Uterus (tissue), 4 donors: ENCODE measurements at places on chromosomes 4 and X. TPM values are rescaled to one million over a fixed set of nuclear protein-coding genes. Genes with fewer than 3 reads are reported as not detected.

DNA sequence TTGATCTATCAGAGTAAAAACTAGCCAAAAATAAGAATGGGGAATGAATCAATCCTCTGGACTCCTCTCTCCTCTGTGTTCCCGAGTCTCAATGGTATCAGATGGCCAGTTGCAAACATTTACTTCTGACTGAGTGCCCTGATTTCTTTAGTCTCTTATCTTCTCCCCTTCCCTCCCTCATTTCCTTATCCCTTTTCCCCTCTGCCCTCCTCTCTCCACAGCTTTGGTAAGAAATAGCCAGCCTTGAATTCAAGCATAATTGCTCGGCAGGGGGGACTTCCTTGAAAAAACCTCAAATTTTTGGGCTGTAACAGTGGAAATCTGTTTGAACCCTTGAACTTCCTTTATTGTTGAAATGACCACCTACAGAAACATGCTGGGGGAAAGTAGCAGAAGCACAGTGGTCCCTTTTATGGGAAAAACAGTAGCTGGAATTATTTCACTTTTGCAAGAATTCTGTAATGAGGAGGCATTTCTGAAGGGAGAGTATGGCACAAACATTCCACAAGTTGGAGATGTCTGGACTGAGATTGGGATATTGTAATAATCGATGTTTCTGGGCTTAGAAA lies 40.3 kb downstream of the NHS start:
- H3K27me3 ChIP-seq: no peaks in the 10 kb centered on the region
- no peak overlapping the region for H3K4me3 ChIP-seq
- no peaks in the 10 kb centered on the region for H3K4me1 ChIP-seq
- H3K36me3 ChIP-seq: no peaks in the 10 kb centered on the region
- no peak for DNase-seq

DNA sequence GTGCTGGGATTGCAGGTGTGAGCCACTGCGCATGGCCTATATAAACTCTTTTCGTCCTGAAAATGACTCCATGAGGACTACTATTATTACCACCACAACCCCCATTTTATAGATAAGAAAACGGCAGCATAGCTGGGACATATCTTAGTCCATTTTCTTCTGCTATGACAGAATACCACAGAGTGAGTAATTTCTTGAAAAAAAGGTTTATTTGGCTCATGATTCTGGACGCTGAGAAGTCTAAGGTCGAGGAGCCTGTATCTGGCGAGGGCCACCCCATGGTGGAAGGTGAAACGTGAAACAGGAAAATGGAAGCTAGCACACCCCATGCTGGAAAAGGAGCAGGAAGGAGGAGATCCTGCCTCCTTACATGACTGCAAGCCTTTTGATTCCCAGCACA lies 68.9 kb downstream of the SMIM20 start:
- no peak for DNase-seq
- H3K4me1 ChIP-seq: no peaks in the 10 kb centered on the region
- H3K27me3 ChIP-seq: no peaks in the 10 kb centered on the region
- H3K27ac ChIP-seq: no peak overlapping the region

DNA sequence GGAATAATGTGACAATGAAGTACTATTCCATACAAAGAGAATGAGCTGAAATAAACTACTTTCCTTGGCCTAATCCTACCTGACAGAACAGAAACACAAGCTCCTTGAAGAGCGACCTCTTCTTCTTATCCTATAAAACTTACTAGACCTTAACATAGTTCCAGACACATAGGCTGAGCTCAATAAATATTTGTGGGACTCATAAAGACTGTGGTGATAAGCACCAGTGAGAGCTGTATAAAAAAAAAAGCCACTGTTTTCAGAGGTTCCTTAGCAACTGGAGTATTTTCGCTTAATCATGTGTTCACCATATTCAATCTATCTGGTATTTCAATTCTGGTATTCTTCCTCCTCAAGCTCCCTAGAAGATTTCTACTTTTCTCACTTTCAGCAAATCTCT lies 1129.6 kb downstream of the STPG2 start:
- no peaks in the 10 kb centered on the region for H3K4me1 ChIP-seq
- H3K27me3 ChIP-seq: no peaks in the 10 kb centered on the region
- H3K36me3 ChIP-seq: no peaks in the 10 kb centered on the region
- H3K27ac ChIP-seq: no peak overlapping the region
- H3K4me3 ChIP-seq: no peak overlapping the region

DNA sequence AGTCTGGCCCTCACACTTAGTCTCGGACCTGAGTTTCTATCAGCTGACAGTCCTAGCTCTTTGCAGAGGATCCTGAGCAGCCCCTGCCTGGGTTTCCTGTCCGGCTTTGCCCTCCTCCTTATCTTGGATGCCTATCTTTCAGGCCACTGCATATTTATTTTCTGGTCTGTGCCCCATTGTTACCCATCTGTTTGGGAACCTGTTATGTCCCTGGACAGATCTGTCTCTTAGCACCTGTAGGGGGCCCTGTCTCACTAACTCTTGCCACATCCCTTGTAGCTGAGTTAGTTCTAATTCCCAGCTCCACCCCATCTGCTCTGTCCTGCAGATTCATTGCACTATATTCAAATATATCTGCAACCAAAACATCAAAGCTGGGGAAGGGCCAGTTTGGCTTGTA lies 514.9 kb upstream of the LCORL start:
- H3K4me3 ChIP-seq: no peak overlapping the region
- no peaks in the 10 kb centered on the region for H3K27me3 ChIP-seq
- no peaks in the 10 kb centered on the region for H3K36me3 ChIP-seq
- no peaks in the 10 kb centered on the region for H3K4me1 ChIP-seq

- DNase-seq: no peak
- H3K4me1 ChIP-seq: no peaks in the 10 kb centered on the region
- H3K27ac ChIP-seq: no peak overlapping the region
- H3K27me3 ChIP-seq: no peaks in the 10 kb centered on the region
- H3K4me3 ChIP-seq: no peak overlapping the region
These were observed 52.0 kb downstream of the RELL1 start for GRCh38 chr4:37634180-37634579.

DNA sequence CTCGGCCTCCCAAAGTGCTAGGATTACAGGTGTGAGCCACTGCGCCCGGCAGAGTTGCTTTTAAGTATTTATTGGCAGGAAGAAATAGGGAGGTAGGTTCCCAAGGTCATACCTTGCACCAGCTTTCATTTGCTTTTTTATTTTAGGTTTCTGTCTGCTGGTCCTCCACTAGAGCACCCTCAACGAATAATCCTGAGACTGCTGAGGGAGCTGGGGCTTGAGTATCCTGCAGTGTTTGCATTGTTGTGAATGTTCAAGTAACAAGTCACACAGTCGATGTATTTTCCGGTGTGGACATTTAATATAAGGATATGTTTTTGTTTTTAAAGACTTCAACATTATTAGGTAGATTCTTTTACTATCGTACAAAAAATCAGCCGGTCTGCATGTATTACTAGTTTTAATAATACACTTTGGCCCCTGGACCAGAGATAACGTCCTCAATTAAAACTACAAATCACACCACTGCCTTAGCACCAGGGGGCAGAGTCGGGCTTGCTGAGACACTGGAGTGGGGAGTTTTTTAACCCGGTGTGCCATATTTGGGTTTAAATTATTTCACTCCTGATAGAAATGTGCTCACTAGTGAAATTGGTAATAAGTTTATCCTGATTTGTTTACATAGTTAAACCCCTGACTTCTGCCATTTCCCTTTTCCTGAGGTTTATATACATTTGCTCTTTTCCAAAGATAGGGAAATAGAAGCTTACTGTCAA lies 11.6 kb downstream of the SMIM20 start:
- DNase-seq: no peak
- H3K36me3 ChIP-seq: no peaks in the 10 kb centered on the region

DNA sequence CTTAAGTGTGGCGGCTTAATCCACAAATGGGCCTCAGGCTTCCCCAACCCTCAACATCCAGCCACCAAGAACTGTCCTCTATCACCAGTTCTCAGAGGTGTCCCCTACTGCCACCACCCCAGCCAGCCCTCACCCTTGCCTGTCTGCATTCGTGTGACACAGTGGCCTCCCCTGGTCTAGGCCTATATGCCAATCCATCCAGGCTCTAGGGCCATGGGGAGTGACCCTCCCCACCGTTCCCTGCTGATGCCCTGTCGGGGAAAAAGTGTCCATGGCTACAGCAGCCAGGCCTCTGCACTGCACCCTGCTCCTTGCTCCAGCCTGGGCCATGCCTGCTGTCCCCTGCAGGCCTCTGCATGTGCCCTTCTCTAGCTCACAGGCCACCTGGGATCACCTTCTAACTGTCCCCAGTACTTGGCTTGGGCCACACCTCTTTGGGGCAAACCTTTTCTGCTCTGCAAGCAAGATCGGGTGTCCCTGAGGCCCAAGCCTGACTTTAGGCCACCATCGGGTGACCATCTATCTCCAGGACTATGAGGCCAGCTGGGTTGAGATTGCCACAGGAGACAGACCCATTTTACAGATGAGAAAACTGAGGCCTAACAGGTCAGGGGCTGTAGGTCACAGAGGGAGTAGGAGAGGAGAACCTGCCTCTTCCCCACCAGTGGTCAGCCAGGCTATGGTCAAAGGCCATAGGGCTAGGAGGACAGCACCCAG lies 75.8 kb downstream of the JAKMIP1 start:
- H3K36me3 ChIP-seq: no peaks in the 10 kb centered on the region
- H3K27me3 ChIP-seq: no peaks in the 10 kb centered on the region
- H3K4me3 ChIP-seq: no peak overlapping the region
- no peaks in the 10 kb centered on the region for H3K4me1 ChIP-seq
- no peak overlapping the region for H3K27ac ChIP-seq
- DNase-seq: no peak

DNA sequence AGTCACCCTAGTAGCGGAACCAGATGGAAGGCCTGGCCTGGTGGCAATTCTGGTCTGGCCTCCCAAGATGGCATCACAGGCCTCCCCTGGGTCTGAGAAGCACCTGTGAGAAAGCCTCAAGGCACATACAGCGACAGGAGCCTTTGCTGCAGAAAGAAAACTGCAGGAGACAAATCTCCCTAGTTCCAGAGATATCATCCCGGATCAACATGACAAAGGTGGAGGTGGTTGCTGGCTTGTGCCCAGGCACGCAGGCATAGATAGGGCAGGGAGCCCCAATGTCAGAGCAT lies 93.6 kb downstream of the BCOR start:
- no peaks in the 10 kb centered on the region for H3K4me1 ChIP-seq
- H3K36me3 ChIP-seq: no peaks in the 10 kb centered on the region
- no peaks in the 10 kb centered on the region for H3K27me3 ChIP-seq
- no peak overlapping the region for H3K4me3 ChIP-seq
- DNase-seq: no peak

DNA sequence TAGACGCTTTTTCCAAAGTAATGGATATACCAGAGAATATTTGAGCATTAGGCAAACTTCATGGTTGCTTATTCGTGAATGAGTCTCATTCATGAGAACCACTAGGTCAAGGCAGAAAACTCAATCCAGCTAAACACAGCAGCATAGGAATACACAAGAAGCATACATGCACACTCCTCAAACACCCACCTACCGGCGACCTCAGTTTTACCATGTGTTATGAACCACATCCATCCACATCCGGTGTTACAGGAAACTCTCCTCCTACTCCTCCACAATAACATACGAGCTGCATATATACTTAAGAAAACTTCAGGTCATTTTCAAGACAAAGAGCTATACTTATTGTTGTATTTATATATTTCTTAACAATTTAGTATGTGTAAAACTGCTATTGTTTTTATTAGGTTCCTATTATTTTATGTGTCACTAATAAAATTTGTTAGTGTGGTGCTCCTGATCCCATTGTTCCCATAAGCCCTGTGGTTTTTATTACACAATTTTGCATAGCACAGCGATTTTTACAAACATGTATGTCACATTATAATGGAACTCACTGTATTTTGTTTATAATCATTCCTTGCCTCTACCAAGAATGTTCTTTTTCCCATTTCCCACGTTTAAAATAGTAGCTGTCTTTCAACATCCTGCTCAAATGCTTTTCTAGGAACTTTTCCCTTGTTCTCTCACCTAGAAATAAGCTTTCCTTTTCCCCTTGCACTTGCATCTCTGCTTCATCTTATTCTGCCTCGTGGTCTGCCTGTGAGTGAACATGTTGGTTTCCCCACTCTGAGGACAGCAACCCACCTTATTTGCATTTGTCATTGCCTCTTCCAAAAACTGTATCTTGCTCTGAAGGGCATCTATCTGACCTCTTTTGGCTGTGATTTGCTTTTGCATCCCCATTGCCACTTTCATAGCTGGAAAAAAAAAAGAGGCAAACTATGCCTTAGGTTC lies 48.3 kb downstream of the STBD1 start:
- no peak overlapping the region for H3K4me3 ChIP-seq
- H3K36me3 ChIP-seq: no peaks in the 10 kb centered on the region
- H3K27me3 ChIP-seq: no peaks in the 10 kb centered on the region
- DNase-seq: no peak
- no peak overlapping the region for H3K27ac ChIP-seq

DNA sequence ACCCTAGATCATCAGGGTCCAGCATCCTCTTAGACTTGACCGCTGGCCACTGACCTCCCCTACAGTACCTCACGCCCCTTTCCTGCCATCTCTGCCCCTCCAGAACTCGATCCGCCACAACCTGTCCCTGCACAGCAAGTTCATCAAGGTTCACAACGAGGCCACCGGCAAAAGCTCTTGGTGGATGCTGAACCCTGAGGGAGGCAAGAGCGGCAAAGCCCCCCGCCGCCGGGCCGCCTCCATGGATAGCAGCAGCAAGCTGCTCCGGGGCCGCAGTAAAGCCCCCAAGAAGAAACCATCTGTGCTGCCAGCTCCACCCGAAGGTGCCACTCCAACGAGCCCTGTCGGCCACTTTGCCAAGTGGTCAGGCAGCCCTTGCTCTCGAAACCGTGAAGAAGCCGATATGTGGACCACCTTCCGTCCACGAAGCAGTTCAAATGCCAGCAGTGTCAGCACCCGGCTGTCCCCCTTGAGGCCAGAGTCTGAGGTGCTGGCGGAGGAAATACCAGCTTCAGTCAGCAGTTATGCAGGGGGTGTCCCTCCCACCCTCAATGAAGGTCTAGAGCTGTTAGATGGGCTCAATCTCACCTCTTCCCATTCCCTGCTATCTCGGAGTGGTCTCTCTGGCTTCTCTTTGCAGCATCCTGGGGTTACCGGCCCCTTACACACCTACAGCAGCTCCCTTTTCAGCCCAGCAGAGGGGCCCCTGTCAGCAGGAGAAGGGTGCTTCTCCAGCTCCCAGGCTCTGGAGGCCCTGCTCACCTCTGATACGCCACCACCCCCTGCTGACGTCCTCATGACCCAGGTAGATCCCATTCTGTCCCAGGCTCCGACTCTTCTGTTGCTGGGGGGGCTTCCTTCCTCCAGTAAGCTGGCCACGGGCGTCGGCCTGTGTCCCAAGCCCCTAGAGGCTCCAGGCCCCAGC lies 5.2 kb downstream of the FOXO4 start:
- no peak overlapping the region for H3K4me3 ChIP-seq
- no peaks in the 10 kb centered on the region for H3K27me3 ChIP-seq
- no peaks in the 10 kb centered on the region for H3K4me1 ChIP-seq
- no peak for DNase-seq
- no peaks in the 10 kb centered on the region for H3K36me3 ChIP-seq

Gene RBMXL3
- not detected for total RNA-seq

Gene CNGA1
- total RNA-seq: 0.55 TPM

Gene EXOC1L
- not detected for total RNA-seq
